NCI-H82 (cell line): ENCODE measurements at places on chromosomes 6 and 20.

DNA sequence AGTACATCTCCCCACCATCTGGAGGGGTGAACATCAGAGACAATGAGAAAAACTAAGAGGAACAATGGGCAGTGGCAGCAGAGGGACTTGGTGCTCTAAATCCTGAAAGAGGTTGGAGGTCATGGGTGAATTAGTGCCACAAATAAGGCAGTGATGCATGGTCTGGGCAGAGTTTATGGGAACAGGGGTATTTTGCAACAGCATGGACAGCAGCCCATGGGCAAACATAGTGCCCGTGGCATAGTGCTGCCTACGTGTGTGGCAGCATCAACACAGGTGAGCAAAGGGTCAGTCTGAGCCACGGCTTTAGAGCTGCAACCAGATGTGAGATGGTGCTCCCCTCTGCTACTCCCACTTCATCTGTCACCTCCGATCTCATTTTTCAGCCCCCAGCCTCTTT, 459.1 kb upstream of the CITED2 start:
- no peak for DNase-seq

- no peak for DNase-seq
Observed at GRCh38 chr6:150004101-150004782, 21.1 kb downstream of the RAET1L start.

DNA sequence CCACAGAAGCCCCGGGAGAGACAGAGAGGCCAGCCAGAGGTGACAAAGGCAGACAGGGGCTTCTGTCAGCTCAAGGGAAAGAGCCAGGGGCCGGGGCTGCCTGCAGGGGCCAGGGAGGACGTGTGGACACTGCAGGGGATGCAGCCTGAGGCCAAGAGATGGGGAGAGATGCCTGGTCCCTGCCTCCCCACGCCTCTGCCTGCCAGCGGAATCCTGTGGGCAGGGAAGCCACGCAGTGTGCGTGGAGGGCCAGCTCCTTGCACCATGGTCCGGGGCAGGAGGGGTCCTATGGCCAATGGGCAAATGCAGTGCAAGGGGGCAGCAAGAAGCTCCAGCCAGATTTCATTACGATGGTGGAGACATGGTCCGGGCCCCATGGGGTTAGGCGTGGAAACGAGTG, 224.9 kb downstream of the CDH4 start:
- DNase-seq: no peak

- DNase-seq: no peak
Observed at GRCh38 chr6:163651426-163651825, 236.9 kb downstream of the QKI start.

- no peak for DNase-seq
Observed at GRCh38 chr6:5230081-5230480, 30.7 kb downstream of the LYRM4 start.

DNA sequence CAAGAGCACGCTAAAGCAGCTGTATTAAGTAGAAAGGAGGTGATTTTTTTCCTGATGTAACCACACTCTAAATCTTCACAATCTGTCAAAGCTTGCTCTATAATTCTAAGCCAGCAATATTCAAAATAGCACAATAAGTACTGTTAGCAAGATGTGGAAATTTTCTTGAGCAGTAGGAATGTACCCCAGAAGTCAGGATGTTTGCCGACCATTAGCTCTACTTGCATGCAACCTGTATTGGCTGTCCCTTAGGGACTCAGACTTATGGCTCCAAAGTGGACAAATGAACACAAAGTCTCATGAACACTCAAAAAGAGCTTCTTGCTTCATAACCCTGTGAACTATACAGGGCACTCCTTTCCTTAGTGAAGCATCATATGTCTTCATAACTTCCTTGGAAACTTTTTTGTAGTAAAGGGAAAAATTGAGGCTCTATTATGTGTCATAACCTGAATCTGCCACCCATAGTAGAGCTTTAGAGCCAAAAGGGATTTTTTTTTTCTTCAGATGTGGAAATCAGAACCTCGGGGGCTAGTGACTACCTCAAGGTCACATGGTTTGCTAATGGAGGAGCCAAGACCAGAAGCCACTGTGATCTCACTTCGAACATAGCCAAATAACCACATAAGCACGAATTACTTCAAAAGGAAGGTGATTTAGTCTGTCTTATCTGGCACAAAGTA, 54.5 kb downstream of the ADGRG6 start:
- no peak for DNase-seq

DNA sequence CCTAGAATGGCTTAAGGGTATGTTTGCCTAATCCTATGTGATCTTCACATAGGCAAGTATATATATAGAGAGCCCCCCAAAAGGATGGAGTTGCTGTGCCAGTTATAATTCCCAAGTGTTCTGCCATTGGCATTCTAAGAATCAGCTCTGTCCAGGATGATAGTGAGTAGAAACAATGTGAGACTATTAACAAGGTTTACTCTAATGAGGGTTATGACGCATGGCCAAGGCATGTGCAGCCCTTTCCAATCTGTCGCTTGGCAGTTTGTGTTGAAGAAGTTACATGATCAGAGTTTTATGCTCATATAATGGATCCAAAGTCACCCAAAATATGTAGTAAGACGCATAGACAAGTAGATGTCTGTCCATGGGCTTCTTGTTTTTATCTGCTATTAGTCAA, 33.6 kb downstream of the VGLL2 start:
- no peak for DNase-seq

DNA sequence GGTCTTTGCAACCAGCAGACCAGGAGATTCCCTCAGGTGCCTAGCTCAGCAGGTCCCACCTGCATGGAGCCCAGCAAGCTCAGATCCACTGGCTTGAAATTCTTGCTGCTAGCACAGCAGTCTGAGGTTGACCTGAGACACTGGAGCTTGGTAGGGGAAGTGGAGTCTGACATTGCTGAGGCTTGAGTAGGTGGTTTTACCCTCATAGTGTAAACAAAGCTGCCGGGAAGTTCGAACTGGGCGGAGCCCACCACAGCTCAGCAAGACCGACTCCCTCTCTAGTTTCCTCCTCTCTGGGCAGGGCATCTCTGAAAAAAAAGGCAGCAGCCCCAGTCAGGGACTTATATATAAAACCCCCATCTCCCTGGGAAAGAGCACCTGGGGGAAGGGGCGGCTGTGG, 34.3 kb downstream of the PRSS35 start:
- no peak for DNase-seq

GRCh38 chr6:36793913-36794712, 45.1 kb downstream of the CPNE5 start:
- DNase-seq: peak; percentile 94

GRCh38 chr20:8304124-8304816, 172.2 kb downstream of the PLCB1 start:
- DNase-seq: no peak

GRCh38 chr6:44849806-44850205, 462.3 kb downstream of the CDC5L start:
- DNase-seq: no peak

DNA sequence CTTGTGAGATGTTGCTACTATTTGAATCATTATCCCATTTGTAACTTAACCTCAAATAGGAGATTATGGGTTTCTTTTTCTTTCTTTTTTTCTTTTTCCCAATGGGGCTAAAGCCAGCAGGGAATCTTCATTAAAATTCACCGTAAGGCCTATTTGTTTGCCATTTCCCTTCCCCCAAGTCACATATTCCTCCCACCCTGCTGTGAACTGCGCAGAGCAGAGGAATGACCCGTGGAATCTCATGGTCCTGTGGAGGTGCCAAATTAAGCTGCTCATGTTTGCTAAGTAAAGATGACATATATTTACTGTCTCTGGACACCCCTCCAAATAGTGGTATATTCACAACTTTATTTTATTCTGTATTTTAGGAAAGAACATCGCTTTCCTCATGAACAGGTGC, 699.3 kb downstream of the RNF144B start:
- no peak for DNase-seq

DNA sequence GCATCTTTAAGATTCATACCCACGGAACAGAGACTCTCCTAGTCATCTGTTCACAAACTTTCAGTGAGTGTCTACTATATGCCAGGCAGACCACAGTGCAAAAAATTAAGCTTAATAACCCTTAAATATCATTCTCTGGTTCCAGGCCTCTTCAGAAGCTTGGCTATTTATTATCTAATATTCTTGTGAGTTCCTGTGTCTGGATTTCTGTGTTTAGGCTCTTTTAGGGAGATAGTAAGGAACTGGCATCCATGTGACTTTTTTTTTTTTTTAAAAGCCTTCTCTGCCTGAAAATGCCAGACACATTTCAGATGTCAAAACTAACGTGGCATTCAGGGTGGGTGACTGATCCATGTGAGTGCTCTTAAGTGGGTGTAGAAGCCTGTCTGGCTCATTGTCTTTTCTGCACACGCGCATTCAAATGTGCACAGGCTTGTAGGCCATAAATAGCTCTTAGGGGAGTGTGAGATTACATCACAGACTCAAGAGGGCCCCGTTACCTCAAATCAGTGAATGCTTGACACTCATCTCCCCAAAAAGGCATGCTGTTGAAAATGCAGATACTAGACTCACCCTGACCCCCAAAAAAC, 141.9 kb downstream of the GMPR start:
- DNase-seq: no peak

DNA sequence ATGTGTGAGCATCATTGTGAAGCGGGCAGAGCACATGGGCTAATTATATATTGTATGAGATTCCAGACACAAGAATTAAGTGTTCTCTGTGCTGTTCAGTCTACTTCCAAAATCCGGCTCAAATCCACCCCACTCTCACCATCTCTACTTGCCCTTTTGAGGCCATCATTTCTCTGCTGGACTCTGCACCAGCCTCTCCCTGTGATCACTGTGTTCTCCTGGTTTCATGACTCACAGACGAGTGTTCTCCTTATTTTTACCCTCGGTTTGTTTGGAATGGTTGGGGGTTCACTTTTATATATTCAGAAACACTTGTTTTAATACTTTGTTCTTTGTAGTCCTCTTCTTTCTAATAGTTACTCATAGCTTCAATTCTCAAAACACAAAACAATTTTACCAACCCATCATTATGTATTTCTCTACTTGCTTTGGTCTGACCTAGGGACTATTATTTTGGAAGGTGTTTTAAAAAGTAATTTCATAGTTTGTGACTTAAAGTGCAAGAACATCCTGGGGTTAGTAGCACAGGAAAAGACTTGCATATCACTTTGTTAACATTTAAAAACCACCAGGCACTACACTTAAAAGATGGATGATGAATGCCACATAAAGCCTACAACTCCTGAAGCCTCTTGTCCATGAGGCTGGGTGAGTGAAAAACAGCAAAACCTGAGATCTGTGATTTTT, 82.7 kb downstream of the UST start:
- no peak for DNase-seq

- DNase-seq: no peak
Observed at GRCh38 chr6:12804952-12805645, 88.5 kb downstream of the PHACTR1 start.

- DNase-seq: no peak
Observed at GRCh38 chr6:137863091-137863797, 3.8 kb upstream of the TNFAIP3 start.

- DNase-seq: no peak
Observed at GRCh38 chr6:9938801-9939200, 476.1 kb downstream of the TFAP2A start.

- DNase-seq: peak; percentile 77
Observed at GRCh38 chr20:38337561-38338140, 8.6 kb upstream of the LBP start.

- DNase-seq: no peak
Observed at GRCh38 chr6:74867291-74867690, 338.6 kb downstream of the COL12A1 start.

GRCh38 chr6:164099269-164099865, 684.8 kb downstream of the QKI start:
- no peak for DNase-seq

DNA sequence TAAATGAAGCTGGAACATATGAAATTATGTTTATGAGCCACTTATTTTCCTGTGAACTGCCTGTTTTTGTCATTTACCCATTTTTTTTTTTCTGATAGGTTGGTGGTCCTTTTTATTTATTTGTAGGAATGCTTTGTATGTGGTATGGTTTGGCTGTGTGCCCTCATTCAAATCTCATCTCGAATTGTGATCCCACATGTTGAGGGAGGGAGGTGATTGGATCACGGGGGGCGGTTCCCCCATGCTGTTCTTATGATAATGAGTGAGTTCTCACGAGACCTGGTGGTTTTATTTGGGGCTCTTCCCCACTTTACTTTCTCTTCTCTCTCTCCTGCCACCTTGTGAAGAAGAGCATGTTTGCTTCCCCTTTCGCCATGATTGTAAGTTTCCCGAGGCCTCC, 77.3 kb downstream of the CDH26 start:
- DNase-seq: no peak

GRCh38 chr20:2206957-2207769, 88.6 kb upstream of the TGM3 start:
- peak; percentile 79 for DNase-seq

DNA sequence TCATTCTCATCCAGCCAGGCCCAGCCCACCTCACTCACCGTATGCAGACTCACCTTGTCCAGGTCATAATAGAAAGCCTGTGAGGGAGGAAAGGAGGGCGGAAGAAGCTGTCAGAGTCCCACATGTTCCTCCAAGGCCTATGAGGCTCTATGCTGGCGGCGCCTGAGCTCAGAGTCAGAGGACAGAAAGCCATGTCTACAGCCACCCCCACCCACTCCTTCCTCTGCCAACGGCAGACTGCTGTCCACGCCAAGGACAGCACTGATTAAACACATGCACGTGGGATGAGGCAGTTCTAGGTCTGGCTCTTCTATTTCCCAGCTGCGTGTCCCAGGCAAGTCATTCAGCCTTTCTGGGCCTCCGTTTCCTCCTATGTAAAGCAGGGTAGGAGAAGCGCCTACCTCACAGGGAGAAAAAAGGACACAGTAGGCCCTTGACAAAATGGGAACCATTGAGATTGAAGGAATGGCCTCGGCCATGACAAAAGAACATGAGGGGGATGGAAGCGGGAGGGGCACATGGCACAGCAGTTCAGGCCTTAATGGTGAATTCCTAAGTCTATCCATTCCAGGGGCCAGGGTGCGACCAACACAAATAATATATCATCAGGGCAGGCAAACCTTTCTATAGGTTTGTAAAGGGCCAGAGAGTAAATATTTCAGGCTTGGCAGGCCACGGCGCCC, 80.1 kb downstream of the RIPOR3 start:
- no peak for DNase-seq

DNA sequence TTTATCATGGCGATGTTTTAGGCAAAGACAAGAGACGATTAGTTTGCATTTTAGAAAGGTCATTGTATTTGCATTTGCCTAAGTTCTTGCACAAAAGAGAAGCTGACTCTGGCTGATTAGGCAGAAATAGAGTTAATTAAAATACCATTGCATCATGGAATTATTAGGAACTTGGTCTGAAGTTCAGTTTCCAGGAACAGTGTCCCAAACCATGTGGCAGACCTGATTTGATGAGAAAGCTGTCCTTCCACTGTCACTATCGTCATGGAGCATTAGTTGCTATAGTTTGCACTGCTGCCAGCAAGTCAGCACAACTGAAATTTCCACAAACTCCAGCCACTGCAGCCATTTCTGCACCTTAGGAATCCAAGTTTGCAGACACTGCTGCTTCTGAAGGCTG, 24.3 kb upstream of the MCUR1 start:
- no peak for DNase-seq

DNA sequence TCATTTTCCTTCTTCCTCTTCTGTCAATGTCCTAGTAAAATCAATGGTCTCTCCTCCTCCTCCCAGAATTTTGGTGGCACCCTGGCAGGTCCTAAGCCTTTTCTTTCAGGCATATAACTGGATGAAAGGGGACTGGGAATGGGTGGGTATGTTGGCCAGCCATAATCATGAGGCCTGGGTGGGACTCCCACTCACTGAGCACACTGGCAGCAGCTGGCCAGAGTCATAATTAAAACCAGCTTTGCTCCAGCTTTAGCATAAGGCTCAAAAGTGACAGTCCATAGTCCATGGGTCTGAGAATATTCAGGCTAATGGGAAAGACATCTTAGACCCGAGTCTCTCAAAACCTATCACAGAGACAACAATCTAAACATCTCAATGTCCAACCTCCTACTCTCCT, 190.0 kb upstream of the BTBD3 start:
- DNase-seq: no peak

GRCh38 chr6:15522026-15522425, 140.8 kb downstream of the DTNBP1 start:
- DNase-seq: no peak
